ENCODE measurements at places on chromosomes 2 and 18.
A peak's percentile ranks its signal among the peaks of the same experiment; 100 is the strongest.

DNA sequence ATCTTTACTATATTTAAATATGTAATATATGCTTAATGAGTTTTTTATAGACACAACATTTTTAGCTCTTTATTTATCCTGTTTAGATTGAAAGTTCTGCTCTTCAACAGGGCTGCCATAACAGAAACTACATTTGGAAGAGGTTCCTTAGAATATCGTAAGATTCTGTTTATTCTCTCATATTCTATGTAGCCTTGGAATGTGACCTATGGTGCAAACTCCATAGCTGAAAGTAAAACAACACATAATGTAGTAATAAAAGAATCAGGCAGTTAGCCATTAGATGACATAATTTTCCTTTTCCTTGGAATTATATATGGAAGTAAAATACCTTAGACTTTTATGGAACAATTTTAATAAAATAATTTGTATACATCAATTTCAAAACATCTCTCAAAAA, 91.3 kb downstream of the ZNF804A start:
- no peak for DNase-seq

DNA sequence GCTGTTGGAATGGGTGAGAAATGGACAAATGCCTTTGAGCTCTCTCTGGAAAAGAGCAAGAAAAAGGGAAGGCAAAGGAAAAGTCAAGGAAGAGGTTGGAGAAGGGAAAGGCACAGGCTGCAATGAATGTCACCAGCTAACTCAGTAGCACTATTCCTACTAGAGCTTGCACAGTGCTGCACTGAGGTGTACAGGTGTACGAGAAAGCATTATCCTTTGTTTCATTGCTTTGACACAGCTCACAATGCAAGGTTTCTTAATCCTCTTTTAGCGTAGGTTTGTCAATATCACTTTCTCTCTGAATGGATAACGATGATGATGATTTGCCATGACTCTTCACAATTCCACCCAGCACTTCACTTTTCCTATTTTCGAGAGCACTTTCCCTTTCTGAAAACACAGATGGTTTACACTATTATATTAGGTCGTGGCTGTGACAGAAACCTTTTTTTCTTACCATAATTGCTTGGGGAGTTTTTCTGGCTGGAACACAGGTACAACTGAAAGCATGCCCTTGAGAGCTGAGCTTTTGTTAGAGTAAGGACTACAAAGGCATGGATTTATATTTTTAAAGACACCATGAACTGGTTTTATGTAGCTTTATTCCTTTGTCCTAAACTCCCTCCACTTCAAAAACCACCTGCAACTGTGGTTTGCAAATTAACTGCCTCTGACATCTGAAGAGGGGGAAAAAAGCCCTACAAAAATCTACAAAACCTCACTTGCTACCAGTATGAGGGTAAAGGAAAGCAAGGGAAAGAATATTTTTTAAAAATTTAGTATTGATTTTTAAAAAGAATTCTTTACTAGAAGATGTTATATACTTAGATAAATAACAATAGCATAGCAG, 265.5 kb downstream of the TGIF1 start:
- no peak for DNase-seq

GRCh38 chr18:33291539-33291938, 149.0 kb downstream of the CCDC178 start:
- DNase-seq = no peak

- DNase-seq = peak; percentile 83
Measured at GRCh38 chr2:64327510-64328414, 126.2 kb upstream of the LGALSL start.

GRCh38 chr2:209673811-209674210, 97.8 kb upstream of the UNC80 start:
- no peak for DNase-seq

GRCh38 chr2:70692256-70692655, 75.7 kb downstream of the ADD2 start:
- DNase-seq = no peak

- DNase-seq = peak; percentile 32
Measured at GRCh38 chr18:75097491-75098225, 111.3 kb downstream of the PTGR3 start.

DNA sequence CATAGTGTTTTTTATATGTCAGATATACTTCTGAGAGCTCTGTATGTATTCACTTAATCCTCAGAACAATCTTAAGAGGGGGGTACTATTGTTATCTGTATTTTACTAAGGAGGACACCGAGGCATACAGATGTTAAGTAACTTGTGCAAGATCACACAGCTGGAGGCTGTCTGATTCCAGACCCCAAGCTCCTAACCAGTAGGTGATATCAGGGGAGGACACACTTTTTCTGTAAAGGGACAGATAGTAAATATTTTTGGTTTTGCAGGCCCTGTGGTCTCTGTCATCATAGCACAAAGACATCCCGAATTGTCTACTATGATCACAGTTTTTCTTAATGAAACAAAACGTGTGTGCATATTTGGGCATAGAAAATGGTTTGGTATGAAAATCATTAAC, 143.7 kb downstream of the LAMA3 start:
- no peak for DNase-seq

- no peak for DNase-seq
Measured at GRCh38 chr2:74003494-74004211, 18.9 kb downstream of the TET3 start.

- no peak for DNase-seq
Measured at GRCh38 chr2:186339716-186340115, 146.3 kb upstream of the ZC3H15 start.

DNA sequence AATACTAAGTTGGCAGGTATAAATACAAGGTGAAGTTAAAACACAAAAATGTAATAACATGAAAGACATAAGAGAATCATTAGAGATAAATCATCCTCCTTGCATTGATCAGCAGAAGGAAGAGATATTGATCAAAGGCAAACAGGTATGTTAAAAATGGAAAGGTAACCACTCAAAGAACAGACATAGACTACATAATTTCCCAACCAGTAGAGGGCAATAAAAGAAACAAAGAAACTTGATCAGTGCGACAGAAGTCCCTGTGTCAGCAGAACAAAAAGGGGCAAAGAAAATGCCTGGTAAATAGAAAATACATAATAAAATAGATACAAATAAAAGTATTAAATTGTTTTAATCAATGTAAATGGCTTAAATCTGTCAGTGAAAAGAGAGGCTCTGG, 53.6 kb downstream of the FAM228A start:
- no peak for DNase-seq

DNA sequence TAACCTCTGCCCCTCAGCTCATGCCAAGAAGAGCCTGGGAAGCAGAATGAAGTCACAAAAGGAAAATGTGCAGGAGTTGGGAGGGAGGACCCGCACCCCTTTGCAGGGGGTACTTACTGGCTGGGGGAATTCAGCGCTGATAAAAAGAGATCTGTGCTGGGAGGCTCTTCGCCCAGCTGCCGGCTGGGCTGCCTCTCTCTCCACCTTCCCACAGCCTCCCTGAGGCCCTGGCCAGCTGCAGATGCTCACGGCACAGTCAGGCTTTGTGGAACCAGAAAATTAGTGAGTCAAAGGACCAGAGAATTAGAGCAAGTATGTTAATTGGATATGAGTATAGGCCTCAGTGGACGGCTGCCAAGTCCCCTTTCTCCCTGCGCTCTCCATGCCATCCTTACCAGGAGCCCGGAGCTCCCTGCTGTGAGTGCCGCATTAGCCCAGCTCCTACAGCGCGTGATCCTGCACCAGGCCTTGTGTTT, 181.7 kb upstream of the SH3BP4 start:
- no peak for DNase-seq

GRCh38 chr2:234953116-234954031, 1.6 kb downstream of the SH3BP4 start:
- no peak for DNase-seq

- DNase-seq = no peak
Measured at GRCh38 chr2:38176619-38177021, 100.7 kb upstream of the CYP1B1 start.

- DNase-seq = peak; percentile 21
Measured at GRCh38 chr2:71941726-71942525, 205.7 kb downstream of the CYP26B1 start.

GRCh38 chr2:23524261-23524706, 139.3 kb downstream of the KLHL29 start:
- no peak for DNase-seq

DNA sequence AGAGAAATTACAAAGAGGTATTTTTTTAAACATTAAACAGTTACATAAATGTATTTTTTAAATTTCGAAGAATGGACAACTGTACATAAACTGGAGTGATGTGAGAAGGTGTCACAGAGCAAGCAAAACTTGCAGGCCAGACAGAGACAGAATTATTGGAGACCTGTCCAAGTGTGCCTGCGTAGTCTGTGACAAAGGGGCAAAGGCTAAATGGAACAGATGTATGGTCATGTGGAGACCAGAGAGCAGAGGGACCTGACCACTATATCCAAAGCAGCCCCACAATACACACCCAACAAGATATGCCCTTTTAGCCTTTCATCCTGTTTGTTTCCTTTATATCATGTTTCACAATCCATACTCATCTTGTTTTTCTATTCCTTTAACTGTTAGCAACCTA, 225.3 kb upstream of the VWC2L start:
- DNase-seq = no peak

GRCh38 chr2:71063216-71063615, 5.2 kb upstream of the NAGK start:
- DNase-seq = no peak

DNA sequence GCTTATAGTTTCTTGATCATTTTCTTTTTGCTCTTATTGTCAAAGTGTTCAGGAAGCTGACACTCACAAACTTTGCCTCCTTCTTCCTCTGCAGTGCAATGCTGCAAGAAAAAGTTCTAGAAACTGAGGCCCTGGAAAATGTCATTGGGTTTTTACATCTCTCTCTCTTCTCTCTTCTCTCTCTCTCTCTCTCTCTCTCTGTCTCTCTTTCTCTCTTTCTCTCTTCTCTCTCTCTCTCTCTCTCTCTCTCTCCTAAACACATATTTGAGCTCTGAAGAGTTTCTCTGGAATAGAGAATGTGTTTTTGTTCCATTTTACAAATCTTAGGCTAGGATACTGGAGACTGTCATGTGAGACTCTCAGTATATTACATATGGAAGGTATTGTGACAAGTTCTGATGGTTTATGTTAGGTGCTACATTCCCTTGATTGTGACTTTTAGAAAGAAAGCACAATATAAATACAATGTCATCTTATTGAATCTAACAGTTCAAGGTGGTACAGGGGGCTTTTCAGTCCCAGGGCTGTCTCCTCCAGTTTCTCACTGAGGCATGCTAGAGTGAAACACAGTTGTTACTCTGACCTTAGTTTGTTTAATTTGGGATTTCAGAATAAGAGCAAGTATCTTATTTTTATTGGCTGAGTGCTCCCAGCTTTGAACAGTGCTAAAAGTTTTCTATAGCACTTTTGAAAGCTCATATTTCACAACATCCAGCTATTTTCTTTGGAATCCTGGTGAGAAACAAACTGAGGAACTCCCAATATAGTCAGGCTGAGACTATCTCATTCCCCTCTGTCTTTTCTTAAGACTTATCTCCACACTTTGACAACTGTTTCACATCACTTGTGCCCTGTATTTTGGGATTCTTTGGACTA, 41.4 kb upstream of the EHBP1 start:
- DNase-seq = no peak

DNA sequence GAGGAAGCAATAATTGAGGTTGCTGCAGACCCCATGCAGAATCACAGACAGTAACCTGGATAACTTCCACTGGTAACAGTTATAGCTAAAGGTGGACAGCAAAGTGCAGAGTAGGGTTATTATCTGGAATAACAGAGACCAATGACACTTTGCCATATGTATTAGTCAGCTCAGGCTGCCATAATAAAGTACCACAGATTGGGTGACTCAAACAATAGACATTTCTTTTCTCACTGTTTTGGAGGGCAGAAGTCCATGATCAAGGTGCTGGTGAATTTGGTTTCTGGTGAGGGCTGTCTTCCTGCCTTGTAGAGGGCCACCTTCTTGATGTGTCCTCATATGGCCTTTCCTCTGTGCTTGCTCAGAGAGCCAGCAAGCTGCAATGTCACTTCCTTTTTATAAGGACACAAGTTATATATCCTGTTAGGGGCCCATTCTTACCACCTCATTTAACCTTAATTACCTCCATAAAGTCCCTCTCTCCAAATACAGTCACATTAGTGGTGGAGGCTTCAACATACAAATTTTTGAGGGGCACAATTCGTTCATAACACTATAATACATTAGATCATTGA, 191.0 kb upstream of the LRP1B start:
- DNase-seq = no peak

- DNase-seq = no peak
Measured at GRCh38 chr18:44564922-44565321, 115.8 kb upstream of the SETBP1 start.

DNA sequence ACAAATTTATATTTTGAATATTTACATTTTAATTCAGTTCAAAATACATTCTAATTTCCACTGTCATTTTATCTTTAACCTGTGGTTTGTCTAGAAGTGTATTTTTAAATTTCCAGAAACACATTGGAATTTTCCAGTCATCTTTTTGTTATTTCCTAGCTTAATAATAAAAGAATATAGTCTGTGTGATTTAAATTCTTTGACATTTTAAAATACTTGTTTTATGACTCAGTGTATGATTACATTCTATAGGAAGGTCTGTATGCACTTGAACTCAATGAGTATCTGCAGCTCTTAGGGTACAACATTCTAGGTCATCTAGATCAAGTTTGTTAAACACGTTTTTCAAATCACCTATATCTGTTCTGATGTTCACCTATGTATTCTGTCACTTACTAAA, 88.3 kb upstream of the MBOAT2 start:
- no peak for DNase-seq

GRCh38 chr2:191869178-191869577, 22.3 kb upstream of the CAVIN2 start:
- no peak for DNase-seq

DNA sequence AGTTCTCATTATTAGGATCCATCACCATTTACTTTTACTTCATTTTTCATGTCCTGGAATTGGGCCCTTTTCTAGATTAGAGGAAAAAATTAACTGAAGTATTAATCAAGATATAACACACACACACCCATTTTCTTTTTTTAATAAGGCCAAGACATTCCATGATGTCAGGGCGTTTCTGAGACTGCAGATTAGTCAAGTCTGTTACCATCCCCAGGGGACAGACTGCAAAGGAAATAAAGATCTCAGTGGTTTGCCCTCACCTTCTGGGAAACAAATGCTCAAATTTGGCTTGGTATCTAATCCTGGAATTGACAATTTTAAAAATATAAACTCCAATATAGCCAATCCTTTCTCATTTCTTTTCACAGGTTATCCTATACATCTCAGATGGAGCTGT, 27.4 kb downstream of the RMP24 start:
- no peak for DNase-seq

DNA sequence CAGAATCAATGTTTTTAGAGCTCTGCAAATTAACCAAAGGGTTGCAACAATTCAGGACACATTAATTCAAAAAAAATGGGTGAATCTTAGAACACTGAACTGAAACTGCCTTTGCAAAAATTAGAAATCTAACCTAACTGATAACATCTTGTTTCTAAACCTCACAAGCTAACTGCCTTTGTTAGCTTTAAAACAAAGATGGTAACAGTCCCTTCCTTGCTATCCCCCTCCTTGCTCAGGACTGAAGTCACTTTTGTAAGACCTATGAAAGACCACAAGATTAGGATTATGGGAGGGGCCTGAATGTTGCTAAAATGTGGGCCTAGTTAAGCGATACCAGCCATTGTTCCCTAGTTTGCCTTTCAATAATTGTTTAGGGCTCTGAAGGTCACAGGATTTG, 44.9 kb upstream of the LONRF2 start:
- DNase-seq = no peak

All from activated CD8-positive, alpha-beta memory T cell treated with anti-CD3 and anti-CD28 coated beads for 24 hours (primary cell).